ENCODE measurements at places on chromosomes 7 and 10.

DNA sequence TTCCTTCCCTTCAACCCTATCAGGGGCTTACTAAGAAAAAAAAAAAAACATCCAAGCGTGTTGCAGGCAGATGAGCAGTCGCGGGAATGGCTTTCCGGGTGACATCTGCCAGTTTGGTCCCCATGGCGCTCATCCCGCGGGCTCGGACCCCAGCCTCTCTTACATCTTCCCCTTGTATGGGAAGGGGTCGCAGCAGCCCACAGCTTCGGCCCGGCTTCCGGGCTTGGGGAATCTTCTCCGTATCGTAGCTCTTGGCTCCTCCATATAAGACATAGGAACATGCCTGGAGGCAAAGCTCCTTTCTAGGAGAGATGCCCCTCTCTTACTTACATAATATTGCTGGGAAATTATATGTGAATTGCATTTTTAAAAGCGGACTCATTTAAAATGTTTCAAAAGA, 99.5 kb downstream of the CUX1 start:
- DNase-seq: no peak

DNA sequence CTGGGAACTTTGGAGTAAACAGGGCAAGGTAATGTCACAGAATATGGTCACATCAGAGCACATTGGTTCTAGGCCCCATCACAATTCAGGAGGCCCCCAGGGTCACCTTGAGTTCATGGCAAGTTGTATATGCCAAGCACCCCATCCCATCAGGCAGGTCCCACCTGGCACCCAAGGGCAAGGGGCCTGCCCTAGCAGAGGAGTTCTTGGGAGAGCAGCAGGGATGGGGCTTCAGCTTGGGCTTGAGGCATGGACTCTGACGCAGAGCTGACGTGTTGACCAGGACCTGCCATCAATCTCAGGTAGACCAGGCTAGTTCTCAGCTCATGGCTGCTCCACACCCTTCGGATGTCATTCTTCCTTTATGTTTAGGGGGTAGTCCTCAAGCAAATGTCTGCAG, 20.9 kb downstream of the PLAC9 start:
- DNase-seq: no peak

DNA sequence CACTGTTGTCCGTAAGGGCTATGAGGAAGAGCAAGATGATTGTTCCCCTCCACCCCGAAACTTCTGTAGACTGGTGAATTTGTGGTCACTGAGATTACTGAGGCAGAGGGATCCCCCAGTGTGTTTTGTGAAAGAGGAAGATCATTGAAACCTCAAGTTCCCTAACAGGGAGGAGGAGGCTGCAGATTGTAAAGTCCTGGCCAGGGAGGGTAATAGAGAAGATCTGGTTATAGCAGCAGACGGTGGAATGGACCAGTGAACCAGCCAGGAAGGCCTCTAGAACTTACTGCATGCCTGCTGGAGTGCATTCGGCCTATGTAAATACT, 31.1 kb downstream of the LMTK2 start:
- no peak for DNase-seq

GRCh38 chr10:124204726-124205125, 111.3 kb upstream of the CHST15 start:
- no peak for DNase-seq

DNA sequence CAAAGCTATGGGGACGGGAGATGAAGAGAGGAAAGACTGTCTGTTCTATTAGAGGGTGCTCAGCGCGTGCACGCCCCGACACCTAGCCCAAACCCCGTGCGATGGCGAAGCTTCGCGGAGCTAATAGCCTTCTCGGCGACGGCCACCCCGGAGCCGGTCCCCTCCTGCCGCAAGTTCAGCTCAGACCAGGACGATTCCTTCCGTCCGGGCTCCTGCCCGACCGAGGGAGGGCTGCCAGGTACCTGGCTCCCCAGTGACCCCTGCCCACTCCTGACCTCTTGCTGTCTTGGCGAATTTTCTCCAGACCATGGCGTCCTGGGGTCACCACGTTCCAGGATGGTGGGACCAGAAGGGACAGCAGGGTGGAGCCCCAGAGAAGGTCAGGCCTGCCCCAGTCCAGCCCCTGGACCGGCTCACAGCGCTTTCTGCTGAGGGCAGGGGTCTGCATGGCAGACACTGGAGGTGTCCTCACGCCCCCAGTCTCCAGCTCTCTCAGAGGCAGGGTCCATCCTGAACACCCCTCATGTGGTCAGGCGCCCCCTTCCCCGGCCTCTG, 36.7 kb downstream of the UNCX start:
- no peak for DNase-seq

- DNase-seq: no peak
Observed at GRCh38 chr10:119041326-119041725, 11.8 kb downstream of the NANOS1 start.

DNA sequence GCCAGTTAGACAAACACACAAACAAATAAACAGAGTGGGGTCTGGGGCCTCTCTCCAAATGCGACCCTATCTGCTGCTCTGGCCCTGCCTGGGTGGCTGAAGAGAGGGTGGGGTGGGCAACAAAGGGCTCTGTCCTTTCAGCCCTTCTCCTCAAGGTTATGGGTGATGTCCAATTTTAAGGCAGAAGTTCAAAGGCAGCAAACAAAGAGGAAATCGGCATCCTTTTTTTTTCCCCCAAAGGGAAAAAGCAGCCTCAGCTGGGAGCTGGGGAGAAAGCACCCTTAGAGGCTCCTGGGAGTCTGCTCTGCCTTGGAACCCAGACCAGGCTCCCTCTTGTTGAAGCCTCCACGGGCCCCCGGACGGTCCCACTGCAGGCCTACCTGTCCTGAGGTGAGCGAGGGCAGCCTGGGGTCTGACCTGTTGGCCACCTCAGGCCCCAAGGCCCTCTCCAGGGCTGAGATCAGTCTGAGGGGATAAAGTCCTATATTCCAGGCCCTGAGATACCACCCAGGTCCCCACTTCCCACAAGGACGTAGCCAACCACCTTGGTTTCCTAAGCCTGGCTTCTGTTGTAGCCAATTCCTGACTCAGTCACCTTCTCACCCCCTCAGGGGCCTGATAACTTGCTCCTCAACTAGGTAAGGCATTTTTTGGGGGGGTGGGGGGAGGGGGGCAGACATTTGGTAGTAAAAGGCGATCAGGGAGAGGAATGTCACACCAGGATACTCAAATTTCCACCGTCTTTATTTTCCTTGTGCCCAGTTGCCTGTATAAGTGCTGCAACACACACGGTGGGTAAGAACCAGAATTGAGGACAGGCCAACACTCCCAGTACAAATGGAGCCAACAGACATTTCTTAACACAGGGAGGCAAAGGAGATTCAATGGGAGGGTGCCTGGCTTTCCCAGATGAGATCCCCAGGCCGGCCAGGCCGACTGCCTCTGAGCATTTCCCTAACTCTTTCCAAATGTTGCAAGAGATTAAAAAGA, 4.3 kb downstream of the HOXA11 start:
- DNase-seq: no peak

- no peak for DNase-seq
Observed at GRCh38 chr10:125549653-125550052, 133.3 kb downstream of the TEX36 start.

GRCh38 chr10:816958-817357, 114.5 kb downstream of the LARP4B start:
- no peak for DNase-seq

DNA sequence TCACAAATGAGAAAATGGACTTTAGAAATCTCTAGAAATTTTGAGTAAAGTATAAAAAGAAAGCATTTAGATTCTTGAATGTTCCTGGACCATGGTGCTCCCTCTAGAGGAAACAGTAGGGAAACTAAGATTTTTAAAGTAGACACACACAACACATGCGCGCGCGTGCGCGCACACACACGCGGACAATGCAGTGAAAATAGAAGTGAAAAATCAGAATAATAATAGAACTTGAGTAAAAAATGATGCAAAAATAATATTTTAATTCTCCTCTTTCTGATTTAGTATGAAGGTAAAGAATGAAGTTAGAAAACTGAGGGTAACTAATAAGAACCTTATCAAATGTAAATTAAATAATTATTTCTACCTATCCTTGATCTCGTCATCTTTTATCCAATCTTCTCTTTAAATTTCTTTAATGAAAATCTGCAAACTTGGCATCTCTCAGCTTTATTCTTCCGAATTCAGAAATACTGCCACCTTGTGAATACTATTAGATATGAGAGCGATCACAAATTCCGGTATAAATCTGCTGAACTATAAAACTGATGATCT, 117.0 kb upstream of the AMPH start:
- no peak for DNase-seq

DNA sequence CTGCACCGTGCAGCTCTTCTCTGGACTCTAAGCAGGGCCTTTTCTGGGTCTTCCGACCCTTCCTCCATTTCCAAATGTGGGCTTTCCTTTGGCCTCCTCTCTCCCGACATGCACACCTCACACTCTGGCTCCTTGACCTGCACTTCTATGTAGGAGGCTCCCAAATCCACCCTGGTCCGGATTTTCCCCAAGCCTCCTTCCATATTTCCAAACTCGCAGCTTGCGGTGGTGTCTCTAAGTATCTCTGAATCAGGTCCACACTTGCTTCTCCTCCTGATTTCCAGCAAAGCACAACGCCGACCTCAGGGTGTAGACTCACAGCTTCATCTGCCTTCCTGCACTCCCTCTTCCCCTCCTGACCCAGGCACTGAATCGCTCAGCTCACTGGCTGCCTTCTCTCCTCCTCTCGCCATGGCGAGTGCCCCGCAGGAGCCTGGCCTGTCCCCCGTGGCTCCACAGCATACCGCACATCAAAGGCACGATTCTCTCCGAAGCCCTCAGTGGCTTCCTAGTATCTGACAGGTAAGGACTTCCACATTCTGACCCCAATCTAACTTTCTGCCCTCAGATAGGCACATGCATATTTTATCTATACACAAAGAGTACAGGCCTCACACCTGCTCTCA, 27.8 kb downstream of the DIP2C start:
- no peak for DNase-seq

DNA sequence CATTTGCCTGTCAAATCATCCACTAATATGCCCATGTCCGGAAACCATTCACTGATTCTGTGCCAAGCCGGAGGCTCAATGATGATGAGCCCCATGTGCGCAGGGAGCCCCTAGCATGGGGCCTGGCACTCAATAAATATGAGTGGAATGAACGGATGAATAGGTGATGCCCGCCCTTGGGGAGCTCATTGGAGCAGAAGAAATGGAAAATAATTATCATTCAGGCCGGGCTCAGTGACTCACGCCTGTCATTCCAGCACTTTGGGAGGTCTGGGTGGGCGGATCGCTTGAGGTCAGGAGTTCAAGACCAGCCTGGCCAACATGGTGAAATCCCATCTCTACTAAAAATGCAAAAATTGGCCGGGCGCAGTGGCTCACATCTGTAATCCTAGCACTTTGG, 11.0 kb downstream of the RHBDD2 start:
- no peak for DNase-seq

GRCh38 chr10:75024971-75025523, 86.4 kb upstream of the SAMD8 start:
- no peak for DNase-seq

GRCh38 chr7:139246905-139247304, 15.9 kb downstream of the UBN2 start:
- DNase-seq: no peak

DNA sequence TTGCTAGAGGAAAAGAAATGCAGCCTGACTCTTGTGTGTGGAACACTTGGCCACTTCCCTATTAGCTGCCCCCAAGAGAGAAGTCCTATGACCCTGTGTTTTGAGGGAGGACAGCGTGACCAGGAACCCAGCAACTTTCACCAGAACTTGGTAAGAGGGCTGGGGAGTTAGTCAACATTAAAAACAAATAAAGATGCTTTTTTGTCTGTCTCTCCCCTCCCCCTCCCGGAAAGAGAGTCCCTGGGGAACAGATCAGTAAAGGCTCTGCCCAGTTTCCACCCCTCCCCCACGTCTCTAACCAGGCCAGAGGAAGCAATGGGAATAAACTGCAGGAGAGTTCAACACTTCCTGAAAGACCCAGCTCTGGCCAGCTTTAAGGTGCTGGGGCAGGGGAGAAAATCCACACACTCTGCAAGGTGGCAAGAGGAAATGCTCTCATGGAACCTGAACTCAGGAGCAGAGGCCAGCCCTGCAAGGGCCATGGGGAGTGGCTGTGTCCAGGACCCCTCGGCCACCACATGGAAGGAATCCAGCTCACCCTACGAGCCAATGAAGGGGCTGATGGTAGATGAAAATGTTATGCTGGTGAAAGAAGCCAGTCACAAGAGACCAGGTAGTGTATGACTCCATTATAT, 21.5 kb downstream of the SH3PXD2A start:
- no peak for DNase-seq

DNA sequence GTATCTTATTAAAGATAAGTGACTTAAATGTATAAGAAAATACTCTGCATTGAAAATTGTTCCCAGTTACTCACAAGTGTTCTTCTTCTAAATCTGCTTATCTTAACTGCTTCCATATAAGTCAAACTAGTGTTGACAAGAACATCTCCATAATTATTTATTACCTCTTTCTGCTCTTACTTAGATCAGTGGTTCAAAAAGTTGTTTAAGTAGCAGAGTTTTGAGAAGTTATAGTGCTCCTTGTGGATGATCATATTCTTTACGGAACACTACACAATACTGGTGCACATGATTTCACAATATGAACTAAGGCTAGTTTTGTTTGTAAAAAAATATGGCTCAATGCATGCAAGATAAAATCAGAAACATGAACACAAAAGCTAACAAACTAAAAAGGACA, 168.4 kb downstream of the SEMA3D start:
- no peak for DNase-seq

DNA sequence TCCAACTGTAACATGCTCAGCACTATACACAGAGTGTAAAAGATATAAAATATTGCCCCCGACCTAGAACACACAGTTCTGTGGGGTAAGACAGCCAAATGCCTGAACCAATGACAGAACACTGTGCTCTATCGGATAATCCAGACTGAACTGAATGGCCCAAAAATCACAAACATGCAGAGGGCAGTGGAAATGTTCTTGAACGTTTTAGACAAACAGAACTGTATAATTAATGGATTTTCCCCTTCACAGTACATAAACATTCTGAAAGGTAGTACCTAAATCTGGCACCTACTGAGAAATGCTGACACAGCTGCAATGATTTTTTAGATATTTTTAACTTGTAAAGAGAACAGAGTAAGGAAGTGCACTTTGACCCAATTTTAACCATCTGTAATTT, 33.4 kb downstream of the PARD3 start:
- no peak for DNase-seq

DNA sequence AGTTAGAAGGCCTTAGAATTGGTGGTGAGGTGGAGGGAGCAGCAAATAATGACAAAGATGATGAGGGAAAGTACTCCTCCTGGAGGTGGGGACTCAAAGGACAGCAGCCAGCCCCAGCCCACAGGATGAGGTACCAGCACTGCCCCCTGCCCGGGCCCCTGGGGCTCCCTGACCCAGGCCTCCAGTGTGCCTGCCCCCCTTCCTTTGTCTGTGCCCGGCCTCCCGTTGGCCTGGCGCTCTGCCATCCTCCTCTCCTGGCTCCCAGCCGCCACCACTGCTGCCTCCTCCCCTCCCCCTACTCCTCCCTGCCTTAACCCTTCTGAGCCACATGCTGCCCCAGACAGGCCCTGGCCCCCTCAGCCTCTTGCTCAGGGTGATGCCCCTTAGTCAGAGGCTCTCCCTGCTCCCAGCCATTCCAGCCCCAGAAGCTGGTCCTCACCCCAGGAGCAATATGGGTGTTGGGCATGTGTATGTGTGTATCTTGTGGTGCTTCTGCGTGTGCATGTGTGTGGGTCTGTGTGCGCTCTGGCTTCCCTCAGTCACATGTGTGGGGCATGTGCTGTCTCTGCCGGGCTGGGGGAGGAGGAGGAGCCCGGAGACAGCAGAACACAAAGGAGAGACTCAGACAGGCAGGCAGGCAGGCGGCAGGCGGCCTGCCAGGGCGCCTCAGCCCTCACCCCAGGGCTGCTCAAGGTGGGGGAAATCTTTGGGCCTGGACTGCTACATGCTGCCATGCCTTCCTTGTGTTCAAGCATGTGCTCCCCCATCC, 2.6 kb downstream of the LDB1 start:
- no peak for DNase-seq

- no peak for DNase-seq
Observed at GRCh38 chr10:66828957-66829356, 96.9 kb upstream of the LRRTM3 start.
